CD4-positive, alpha-beta T cell (primary cell): ENCODE measurements at places on chromosomes 7 and 10.

DNA sequence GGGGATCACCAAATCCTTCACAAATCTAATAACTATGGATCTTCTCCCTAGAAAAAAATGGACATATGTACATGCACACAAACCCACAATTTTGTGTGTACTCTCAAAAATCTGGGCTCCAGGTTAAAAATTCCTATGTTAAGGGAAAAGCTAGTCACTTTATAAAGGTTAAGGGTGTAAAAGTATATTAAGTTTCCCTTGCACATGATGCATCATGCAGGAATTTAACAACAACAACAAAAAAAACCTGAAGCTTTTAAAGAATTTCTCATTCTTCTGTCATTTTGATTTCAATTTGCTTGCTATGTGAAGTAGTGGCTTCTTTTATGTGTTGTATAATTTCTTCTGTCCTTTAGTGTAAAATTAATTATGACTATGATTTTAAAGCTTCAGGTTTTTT lies 123.7 kb downstream of the CNOT4 start:
- no peaks in the 10 kb centered on the region for H3K4me1 ChIP-seq
- DNase-seq = no peak
- H3K4me3 ChIP-seq = no peak overlapping the region
- H3K27ac ChIP-seq = no peak overlapping the region
- H3K36me3 ChIP-seq = peaks cover 6% of the 10 kb centered on the region
- H3K27me3 ChIP-seq = no peaks in the 10 kb centered on the region

GRCh38 chr10:48206482-48207250 lies 67.8 kb downstream of the FRMPD2 start:
- no peak overlapping the region for H3K27ac ChIP-seq
- H3K36me3 ChIP-seq = no peaks in the 10 kb centered on the region
- no peak overlapping the region for H3K4me3 ChIP-seq
- no peak for DNase-seq

DNA sequence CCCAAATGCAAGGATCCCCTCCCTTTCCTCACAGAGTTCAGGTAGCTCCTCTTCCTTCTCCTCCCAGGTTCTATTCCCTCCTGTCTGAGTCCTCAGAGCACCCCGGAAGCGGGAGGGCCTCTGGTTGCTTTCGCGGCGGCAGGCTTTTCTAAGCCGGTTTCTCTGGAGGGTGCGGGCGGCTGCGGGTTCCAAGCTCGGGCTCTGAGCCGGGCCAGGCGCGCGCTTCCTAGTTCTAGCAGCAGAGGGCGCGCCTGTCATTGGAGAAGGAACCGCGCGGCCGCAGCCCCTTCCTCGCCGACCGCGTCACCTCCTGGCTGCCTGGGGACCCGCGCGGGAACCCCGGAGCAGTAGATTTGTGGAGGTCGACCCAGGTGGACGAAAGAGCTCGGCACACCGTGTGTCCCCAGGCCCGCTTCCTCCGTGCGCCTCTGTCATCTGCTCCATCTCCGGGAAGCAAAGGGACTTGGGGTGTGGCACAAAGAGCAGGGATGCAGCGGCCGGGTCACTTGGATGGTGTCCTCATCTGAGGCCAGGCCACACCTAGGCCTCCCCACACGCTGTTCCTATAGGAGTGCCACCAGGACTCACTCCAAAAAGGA lies 389.0 kb upstream of the PODXL start:
- H3K36me3 ChIP-seq = no peaks in the 10 kb centered on the region
- no peaks in the 10 kb centered on the region for H3K4me1 ChIP-seq
- H3K27me3 ChIP-seq = peaks cover 18% of the 10 kb centered on the region
- H3K4me3 ChIP-seq = no peak overlapping the region
- DNase-seq = no peak

DNA sequence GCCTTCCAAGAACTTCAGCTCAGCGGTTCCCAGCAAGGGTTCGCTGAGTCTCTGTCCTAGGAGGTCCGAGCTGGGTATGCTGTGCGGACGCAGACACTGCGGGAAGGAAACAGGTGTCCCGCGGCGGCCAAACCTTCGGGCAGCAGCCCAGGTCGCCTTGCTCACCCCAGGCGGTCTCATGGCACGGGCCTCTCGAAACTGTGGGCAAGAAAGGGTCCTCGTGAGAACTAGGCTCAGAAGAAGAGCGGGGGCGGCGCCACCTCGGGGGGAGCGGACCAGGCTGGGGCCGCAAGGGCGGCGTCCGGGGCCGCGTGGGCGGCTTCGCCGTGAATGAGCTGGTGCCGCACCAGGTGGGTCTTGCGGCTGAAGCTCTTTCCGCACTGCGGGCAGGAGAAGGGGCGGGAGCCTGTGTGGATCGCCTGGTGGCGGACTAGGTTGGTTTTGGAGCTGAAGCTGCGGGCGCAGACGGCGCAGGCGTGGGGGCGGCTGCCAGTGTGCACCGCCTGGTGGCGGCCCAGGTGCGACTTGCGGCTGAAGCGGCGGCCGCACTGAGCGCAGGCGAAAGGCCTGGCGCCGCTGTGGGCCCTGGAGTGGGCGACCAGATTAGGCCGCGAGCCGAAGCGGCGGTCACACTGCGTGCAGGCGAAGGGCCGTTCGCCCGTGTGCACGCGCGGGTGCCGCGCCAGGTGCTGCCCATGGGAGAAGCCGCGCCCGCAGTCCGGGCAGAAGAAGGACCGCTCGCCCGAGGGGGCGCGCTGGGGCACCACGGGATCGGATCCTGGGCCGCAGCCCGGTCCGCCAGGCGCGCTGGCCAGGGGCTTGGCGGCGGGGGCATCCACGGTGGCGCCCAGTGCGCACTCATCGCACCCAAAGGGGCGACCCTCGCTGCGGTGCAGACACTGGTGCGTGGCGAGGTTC lies 8.6 kb downstream of the ZNF467 start:
- H3K27me3 ChIP-seq = no peaks in the 10 kb centered on the region
- DNase-seq = no peak
- no peak overlapping the region for H3K4me3 ChIP-seq
- no peak overlapping the region for H3K27ac ChIP-seq

DNA sequence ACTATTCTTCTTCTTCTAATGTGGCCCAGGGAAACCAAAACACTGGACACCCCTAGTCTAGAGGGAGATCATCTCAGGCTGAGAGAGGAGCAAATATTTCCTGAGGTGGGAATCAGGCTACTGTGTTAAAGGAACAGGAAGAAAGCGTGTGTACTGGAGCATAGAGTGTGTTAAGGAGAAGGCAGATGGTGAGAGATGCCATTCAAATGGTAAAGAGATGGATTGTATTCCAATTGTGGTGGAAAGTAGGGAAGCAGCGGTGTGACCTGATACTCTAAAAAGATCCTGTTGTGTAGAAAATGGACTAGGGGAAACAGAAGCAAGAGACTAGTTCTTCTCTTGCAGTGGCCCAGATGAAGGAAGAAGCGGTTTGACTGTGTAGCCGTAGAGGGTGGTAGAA lies 31.2 kb downstream of the RAB18 start:
- H3K4me1 ChIP-seq = no peaks in the 10 kb centered on the region
- no peaks in the 10 kb centered on the region for H3K27me3 ChIP-seq
- DNase-seq = no peak
- no peak overlapping the region for H3K27ac ChIP-seq

DNA sequence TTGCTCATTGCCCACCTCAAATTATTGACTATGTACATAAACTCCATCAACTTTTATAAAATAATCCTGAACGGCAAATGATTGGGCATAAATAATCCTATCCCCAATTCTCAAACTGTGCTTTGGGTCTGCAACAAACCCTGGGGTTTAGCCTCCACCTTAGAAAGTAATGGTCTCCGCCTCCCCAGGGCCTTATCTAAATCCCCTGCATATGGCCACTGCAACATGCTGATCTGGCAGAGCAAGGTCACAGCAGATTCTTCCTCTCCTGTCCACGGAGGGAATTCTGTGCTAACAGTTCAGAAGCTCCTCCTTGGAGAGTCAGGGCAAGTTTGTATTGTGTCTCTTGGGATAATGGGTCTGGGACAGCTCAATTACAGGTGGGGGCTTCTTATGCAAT lies 18.4 kb downstream of the FXYD4 start:
- no peak overlapping the region for H3K27ac ChIP-seq
- H3K36me3 ChIP-seq = peaks cover 97% of the 10 kb centered on the region
- no peaks in the 10 kb centered on the region for H3K27me3 ChIP-seq

DNA sequence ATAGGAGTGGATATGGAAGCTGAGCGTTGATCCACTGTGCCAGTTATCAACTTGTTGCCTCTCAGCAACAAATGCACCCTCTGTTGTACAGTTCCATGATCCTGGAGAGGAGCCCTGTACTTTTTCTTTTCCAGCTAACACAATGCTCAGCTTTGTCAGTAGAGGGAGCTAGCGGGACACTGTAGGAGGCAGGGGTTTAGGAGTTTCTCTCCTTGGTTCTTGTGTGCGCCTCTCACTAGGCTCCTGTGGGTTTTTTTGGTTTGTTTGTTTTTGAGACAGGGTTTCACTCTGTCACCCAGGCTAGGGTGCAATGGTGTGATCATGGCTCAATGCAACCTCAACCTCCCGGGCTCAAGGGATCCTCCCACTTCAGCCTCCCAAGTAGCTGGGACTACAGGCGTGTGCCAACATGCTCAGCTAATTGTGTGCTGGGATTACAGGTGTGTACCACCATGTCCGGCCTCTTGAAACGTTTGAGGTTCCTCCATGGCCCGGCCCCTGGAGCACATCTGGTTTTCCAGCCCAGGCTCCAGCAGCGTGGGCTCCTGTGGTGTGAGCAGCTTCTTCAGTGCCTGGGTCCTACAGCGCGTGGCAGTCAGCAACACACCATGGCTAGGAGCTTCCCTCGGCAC lies 12.0 kb upstream of the MARVELD1 start:
- H3K27me3 ChIP-seq = no peaks in the 10 kb centered on the region
- H3K36me3 ChIP-seq = no peaks in the 10 kb centered on the region
- H3K4me1 ChIP-seq = peaks cover 5% of the 10 kb centered on the region

GRCh38 chr7:40760987-40761386 lies 626.2 kb downstream of the SUGCT start:
- H3K36me3 ChIP-seq = no peaks in the 10 kb centered on the region
- no peaks in the 10 kb centered on the region for H3K4me1 ChIP-seq
- no peak overlapping the region for H3K4me3 ChIP-seq
- no peaks in the 10 kb centered on the region for H3K27me3 ChIP-seq
- no peak for DNase-seq

DNA sequence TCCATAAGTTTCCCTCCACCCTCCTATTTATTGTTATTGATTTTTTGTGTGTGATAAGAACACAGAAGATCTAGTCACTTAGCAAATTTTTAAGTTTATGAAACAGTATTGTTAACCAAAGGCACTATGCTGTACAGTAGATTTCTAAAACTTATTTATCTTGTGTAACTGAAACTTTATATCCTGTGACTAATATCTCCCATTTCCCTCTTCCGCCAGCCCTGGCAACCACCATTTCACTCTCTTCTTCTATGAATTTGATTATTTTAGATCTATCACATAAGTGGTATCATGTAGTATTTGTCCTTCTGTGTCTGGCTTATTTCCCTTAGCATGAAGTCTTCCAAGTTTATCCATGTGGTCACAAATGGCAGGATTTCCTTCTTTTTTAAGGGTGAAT lies 144.3 kb upstream of the INHBA start:
- H3K36me3 ChIP-seq = no peaks in the 10 kb centered on the region
- no peak overlapping the region for H3K27ac ChIP-seq
- no peaks in the 10 kb centered on the region for H3K4me1 ChIP-seq

DNA sequence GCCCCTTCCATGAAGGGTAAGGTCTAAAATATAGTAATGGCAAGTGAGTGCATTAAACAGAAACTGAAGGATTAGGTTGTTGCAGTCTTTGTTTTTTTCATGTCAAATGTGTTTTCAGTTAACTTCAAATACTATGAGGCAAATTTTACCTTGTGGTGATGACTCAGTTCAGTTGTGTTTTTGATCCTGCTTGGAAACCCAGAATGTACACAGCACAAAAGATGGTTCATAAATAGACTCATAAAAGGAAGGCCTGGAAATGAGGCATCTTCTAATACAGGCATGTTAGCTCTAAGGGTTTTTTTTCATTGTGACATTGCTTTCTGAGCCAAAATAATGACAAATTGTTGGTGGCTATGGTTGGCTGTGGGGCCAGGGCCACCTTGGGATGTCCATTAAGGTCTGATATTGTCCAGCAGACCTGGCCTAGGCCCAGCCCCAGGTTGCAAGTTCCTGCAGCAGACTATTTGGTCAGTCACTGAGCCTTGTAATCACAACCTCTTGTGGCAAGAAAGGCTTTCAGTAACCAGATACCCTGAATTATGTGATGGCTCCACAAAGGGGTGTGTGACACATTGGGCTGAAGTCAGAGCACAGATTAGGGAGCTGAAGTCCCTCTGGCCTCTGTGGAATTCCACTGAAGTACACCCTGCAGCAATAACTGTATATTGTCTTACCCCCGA lies 69.0 kb upstream of the SAMD8 start:
- DNase-seq = no peak
- H3K4me1 ChIP-seq = peaks cover 16% of the 10 kb centered on the region
- H3K27me3 ChIP-seq = no peaks in the 10 kb centered on the region
- H3K4me3 ChIP-seq = no peak overlapping the region
- H3K36me3 ChIP-seq = no peaks in the 10 kb centered on the region

DNA sequence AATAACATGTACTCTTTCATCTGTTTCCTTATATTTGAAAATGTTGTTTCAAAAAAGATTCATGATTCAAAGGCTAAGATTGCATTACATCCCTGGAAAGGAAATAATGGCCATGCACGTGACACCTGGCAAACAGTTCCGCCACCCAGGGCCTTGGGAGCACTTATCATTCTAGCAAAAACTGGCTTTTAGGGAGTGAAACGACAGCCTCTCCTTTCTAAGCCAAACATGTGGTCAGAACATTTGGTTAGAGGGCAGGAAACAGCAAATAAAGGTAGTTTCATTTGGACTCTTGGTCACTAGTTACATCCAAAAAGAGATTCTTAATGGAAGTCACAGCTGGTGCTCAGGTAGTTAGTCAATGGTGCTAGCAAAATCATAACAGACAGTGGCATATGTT lies 83.5 kb downstream of the FAS start:
- DNase-seq = no peak
- no peaks in the 10 kb centered on the region for H3K36me3 ChIP-seq
- no peaks in the 10 kb centered on the region for H3K27me3 ChIP-seq
- no peak overlapping the region for H3K4me3 ChIP-seq
- H3K4me1 ChIP-seq = no peaks in the 10 kb centered on the region

DNA sequence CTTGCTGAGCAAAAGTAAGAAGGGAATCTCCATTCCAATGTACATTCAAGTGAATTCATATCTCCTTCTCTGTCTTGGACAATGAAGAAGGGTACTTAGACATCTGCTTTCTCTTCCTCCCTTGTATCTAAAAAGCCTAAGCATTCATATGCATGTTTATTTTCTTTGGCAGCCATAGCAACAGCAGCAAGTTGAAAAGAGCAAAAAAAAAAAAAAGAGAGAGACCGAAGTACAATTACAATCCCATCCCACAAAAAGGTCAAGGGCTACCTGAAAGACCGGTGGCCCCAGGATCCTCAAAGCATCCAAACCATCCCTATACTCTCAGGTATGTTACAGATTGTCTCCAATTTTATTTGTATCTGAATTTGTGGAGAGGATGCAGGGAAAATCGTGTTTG lies 4.1 kb downstream of the OR2F1 start:
- no peaks in the 10 kb centered on the region for H3K4me1 ChIP-seq
- H3K27ac ChIP-seq = no peak overlapping the region
- H3K36me3 ChIP-seq = no peaks in the 10 kb centered on the region
- H3K4me3 ChIP-seq = no peak overlapping the region

- no peaks in the 10 kb centered on the region for H3K4me1 ChIP-seq
- peaks cover 17% of the 10 kb centered on the region for H3K27me3 ChIP-seq
- H3K36me3 ChIP-seq = no peaks in the 10 kb centered on the region
- no peak overlapping the region for H3K27ac ChIP-seq
- DNase-seq = no peak
These were observed 46.3 kb downstream of the LBX1 start for GRCh38 chr10:101182936-101183335.
